ENCODE measurements at places on chromosomes 2 and 18.

GRCh38 chr2:59947917-59948541, 605.4 kb downstream of the BCL11A start:
- no peak for DNase-seq

GRCh38 chr18:48821251-48821590, 129.5 kb downstream of the SMAD7 start:
- no peak for DNase-seq

DNA sequence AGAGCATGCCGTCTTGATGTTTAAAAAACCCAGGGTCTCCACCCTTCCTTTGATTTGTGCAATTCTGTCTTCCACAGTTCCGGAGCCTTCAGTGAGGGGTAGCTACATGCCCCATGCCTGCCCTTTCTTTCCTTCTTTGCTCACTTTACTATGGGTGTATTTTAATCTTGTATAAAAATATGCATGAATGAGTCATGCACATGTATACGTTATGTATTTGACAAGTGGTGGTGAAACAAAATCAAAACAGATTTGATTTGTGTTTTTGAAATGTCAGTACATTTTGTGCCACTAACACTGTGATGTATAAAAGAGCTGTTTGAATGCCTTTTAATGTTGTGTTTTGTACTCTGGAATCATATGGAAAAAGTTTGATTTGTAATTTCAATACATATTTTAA, 126.5 kb downstream of the RNF144A start:
- DNase-seq: no peak

DNA sequence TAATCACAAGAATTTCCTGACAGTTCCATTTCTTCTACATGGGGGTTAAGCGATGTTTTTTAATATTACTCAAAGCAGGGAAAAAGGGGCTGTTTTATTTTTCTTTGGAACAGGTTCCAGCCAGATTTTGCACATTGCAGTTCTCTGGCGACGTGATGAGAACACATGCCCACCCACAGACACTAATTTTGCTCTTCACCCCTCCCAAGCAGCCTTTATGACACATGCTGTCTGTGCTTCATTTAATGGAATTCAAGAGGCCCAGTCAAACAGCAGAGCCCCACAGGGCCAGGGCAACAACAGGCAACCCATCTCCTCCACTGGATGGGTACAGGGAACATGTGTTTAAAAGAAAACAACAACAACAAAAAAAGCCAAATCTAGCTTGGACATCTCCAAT, 70.8 kb downstream of the SPRED2 start:
- DNase-seq: no peak

- no peak for DNase-seq
Observed at GRCh38 chr18:10195529-10195928, 258.9 kb upstream of the APCDD1 start.

DNA sequence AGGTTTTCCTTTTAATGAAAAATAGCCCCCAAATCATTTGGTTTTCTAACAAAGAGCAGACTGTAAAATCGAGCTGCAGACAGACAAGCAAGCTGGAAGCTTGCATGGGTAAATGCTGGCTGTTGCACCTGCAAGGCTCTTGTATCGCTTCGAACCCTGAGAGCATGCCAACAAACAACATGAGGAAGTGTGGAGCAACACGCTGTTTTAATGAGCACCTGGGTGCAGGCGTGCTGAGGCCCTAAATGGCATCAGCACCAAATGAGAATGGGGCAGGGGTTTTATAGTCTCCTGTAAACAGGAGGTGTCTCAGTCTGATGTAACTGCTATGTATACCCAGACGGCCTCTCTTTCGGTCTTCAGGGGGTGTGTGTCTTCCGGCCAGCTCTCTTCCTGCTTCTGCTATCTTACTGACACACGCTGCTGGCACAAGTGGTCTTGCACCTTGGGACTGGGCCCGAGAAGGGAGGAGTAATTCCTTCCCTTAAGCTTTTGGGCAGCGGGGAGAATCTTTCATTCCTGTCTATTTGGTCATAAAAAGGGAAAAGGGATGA, 31.9 kb upstream of the CDH2 start:
- no peak for DNase-seq

DNA sequence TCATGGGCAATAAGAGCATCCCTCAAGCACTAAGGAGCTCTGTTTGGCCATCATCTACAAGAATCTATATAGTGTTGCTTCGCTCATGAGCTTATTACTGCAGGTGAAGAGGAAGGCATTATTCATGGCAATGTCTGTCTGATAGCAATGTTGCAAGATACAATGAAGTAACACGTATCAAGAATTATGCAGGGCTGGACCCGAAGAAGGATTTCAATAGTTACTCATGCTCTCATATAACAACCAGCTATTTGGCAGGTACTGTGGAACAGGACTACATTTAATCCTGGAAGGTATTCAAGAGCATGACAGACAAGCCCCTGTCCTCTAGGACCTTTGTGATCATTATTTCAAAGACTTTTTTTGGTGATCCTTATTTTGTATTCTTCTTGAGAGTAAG, 109.6 kb downstream of the LAMA3 start:
- DNase-seq: no peak

- no peak for DNase-seq
Observed at GRCh38 chr2:226652369-226652768, 147.3 kb downstream of the IRS1 start.

GRCh38 chr18:80193701-80194100, 53.6 kb downstream of the PARD6G start:
- DNase-seq: no peak

DNA sequence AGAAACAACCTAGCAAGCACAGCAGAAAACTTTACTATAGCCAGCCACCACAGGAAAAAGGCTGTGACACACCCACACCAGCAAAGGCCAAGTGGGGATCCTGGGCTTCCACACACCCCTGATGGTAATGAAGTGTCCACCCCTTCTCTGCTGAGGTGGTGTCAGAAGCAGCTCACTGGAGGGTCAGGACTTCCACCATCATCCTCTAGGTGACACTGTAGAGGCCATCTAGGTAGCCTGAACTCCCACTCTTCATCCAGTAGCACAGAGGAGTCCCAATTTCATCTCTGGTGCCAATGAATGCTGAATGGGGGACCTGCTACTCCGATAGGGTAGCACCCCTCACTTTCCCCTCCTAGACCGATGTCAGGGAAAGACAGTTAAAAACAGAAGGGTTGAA, 1544.4 kb downstream of the LRP1B start:
- DNase-seq: peak; percentile 4

GRCh38 chr2:201701646-201702045, 3.2 kb upstream of the MPP4 start:
- DNase-seq: no peak

- no peak for DNase-seq
Observed at GRCh38 chr2:72145289-72145657, 2.4 kb downstream of the CYP26B1 start.

- no peak for DNase-seq
Observed at GRCh38 chr2:75729861-75730260, 19.1 kb upstream of the GCFC2 start.

DNA sequence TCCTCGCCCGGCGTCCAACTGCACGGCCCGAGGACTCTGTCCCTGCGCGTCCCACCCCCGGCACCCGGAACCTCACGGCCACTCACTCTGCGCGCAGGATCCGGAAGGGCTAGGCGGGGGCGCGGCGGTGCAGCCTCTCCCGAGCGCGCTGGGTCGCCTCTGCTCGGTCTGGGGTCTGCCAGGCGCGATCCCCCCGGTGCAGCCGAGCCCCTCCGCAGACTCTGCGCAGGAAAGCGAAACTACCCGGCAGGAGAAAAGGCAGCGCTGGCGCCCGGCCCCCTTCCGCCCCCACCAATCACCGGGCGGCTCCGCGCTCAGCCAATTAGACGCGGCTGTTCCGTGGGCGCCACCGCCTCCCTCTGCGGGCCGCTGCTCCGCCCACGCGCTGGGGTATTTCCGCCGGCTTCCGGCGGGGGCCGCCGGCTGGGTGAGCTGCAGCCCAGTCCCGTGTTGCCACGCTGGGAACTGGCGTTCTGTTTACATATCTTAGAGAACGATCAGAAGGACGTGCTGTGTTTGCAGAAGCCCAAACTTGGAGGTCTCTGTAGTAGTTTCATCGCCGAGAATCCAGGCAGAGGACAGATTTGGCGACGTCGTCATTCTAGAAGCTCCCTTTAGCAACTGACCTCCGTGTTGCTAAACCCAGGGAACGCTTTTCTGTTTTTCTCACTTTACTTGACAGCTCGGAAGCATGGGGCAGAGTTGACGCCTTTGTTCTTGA, at the start of gene STAT1:
Gene STAT1, minus strand, starts transcription at position 240 of the 721 bp plus-strand sequence. CDS start 4,168 bp downstream, outside the sequence.
- DNase-seq: peak; percentile 94

- DNase-seq: no peak
Observed at GRCh38 chr2:201900362-201900761, 94.0 kb downstream of the CDK15 start.

DNA sequence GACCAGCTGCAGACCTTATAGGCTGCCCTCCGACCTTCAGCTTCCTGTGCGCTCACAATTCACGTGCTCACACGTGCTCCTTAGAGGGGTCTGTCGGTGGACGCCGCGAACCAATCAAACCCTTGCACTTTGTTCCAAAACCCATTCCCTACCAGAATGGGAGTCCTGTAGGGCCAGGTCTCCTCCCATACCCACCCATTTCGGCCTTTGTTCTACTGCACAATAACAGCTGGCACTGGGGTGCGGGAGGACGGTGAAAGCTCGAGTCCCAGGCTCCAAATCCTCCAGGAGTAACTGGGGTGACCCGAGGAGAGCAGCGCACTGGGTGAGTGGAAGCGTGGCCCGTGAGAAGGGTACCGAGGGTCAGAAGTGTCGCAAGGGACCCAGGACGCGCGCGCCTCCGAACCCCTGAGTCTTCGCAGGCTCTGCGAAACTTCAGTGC, 13.0 kb downstream of the SIX3 start:
- no peak for DNase-seq

DNA sequence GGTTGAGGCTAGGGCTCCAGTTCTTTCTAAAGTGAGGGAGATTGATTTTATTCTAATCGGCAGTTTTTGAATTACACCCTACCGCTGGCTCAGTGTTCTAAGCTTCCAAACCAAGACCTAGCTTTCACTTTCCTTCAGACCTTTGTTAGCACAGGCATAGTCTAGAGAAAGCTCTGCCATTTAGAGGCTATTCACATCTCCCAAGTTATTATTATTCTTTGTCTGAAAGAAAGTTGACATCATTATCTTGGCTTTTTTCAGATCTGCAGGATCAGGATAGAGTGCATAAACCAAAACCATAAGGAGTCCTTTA, 276.8 kb downstream of the ASXL3 start:
- no peak for DNase-seq

GRCh38 chr2:176003958-176004357, 1.9 kb upstream of the LNPK start:
- DNase-seq: peak; percentile 39

DNA sequence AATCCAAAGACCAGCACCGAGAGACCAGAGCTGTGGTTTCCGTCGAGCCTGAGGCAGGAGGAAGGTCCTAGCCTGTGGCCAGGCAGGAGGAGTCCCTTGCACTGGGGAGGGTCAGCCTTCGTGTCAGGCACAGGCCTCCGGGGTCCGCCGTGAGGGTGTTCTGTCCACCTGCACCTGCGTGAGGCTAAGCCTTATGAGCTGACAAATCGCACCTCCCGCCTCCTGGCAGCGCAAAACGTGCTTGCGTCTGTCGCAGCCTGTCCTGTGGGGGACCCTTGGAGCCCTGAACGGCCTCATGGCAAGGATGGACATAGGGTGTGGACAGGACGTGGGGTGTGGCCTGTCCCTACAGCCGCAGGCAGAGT, 73.3 kb downstream of the KCNG2 start:
- no peak for DNase-seq

DNA sequence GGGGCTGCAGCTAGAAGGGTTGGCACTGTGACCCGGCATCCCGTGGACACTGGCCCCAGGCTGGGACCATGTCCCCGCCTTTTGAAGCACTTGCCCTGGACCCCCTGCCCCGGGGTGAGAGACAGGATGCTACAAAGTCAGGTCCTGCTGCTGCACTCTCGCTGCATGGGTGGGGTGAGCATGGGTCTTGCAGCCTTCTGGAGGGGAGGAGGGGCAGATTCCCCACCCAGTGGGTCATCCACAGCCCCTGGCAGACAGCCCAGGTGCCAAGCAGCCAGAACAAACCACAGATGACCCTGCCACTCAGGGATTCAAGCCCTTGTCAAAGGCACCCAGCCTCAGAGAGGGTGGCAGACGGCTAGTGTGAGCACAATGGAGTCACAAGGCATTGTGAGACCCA, 5.7 kb upstream of the NMUR1 start:
- no peak for DNase-seq

DNA sequence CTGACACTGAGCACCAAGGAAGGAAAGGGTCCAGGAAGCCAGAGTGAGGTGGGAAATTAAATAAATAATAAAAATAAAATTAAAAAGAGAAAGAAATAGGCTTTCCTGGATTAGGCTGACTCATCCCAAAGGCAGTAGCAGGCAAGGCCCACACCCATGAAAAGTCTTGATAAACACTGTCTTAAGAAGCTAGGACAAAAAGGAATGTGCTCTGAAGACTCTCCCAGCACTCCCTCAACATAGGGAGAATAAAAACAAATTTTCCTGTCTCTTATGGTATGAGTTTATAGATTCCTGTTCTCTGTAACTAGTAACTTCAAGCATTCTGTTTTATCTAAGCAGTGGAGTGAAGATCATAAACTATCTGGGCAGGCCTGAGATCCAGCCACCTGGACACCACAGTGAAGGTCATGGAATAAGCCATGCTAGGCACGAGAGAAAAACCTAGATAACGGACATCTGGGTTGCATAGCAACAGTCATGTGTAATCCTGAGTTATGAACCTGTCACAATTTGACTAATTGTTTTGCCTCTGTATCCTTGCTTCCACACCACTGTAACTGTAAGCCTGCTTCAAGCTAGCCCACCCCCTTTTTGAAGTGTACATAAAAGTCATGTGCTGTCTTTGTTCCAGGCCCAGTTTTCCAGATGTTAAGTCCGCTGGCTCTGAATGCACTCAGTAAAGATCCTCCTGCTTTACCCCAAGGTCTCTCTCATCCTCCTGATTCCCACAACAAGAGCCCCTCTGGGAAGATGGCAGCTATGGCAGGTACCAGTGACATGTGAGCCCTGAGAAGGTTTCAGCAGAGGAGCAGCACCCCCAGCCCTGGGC, 107.8 kb downstream of the NDUFA10 start:
- no peak for DNase-seq

DNA sequence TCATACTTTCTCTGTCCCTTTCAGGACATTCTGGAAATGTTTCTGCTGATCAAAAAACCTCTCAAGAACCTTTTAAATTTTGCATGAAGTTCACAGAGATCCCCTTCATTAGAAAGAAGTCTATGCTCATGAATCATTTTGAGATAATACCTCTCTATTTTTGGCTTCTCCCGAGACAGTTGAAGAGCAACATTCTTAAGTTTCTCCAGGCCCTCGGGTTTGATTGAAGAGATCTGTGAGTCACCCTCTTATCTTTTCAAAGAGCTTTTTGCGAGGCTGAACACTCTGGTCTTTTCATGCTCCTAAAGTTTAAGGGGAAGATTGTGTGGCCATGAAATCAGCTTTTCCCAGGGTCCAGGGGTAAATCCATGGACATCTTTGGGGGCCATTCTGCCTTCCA, 354.2 kb downstream of the FBXO15 start:
- no peak for DNase-seq

- no peak for DNase-seq
Observed at GRCh38 chr2:158795195-158795924, at the start of gene DAPL1. TSS of gene DAPL1 (plus strand) at chr2:158795317. CDS start at chr2:158795373, 56 bp downstream.

DNA sequence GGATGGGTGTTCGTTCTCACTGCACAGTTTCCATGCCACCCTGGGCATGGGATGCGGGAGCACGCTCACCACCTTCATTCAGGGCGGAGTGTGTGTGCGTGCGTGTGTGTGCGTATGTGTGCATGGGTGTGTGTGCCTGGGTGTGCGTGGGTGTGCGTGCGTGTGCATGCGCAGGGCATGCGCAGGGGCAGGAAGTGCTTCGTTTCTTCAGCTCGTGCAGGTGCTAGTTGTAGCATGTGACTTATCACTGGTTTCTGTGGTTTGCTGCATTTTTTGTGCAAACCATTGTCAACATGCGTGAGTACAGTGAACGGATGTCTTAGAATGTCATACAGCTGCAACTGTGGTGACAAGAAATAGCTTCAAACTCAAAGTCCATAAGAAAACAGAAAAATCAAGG, 179.5 kb downstream of the PTGR3 start:
- no peak for DNase-seq

All from erythroblast (primary cell).